Aorta (tissue), 5 donors: ENCODE measurements at places on chromosomes 3 and 15.
A peak's percentile ranks its signal among the peaks of the same experiment; 100 is the strongest.

GRCh38 chr3:161369531-161369930 lies 1.8 kb downstream of the SPTSSB start:
- DNase-seq, result no peak

- DNase-seq, result no peak
Observed at GRCh38 chr3:64878362-64878761, 190.6 kb upstream of the ADAMTS9 start.

- no peak for DNase-seq
Observed at GRCh38 chr15:39504808-39505207, 76.1 kb upstream of the THBS1 start.

DNA sequence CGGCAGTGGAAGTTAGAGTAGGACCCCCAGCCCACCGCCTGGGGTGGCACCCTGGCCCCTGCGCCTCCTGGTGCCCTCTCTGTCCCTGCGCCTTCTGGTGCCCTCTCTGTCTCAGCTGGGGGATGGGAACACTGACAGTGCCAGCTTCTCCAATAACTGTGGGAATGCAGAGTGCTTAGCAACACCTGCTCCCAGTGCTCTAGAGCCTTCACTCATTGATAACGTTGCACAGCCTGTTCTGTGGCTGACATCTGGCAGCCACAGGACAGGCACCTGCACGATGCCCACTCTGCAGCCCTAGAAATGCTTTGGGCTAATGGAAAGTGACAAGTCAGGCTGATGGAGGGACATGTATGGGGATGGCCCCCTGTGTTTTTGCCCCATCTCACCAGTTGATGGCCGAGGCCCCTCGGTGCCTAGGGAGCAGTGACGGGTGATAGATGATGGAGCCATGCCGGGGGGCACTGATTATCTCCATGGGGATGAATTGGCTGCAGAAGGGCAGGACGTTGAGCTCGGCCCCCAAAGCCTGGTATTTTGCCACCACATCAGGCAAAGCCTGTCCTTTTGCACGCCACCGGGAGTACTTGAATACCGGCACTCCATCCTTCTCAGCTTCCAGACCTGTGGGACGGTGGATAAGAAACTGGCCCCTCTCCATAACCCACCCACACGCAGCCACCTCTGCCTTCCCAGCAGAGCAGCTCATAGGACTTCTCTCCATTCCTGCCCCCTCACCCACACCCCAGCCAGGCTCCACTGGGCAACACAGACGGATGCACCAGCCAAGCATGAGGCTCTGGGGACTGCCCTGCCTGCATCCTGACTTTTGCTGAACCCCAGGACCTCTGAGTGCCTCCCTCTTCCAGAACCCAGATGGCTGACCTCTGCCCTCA lies 22.1 kb downstream of the ALDH1L1 start:
- no peak for DNase-seq

DNA sequence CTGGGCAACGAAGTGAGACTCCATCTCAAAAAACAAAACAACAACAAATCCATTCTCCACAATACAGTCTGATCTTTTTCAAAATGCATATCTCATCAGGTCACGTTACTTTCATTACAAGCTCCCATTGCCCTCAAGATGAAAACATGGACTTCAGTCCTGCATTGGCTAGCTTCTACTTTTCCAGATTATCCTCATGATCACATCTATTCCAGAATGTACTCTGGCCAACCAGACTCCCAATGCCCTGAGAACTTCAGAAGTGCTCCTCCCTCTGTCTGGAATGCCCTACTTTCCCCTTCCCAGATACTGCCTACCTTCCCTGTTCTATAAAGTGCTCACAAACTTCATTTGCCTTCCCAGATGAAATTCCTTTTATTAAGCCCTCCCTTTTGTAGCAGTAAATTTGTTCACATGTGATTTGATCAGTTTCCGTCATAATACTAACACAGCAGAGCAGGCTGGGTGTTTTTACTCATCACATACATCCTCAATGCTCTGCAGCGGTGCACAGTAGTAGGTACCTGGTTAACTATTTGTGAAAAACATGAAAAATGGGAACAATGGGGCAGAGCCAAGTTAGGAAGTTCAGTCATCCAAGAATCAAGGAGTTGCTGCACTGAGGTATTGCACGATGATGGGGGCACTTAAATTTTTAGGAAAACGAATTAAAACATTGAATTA lies 5.3 kb downstream of the RPL22L1 start:
- no peak for DNase-seq

- DNase-seq, result no peak
Observed at GRCh38 chr3:112688085-112688769, 47.3 kb upstream of the CCDC80 start.

DNA sequence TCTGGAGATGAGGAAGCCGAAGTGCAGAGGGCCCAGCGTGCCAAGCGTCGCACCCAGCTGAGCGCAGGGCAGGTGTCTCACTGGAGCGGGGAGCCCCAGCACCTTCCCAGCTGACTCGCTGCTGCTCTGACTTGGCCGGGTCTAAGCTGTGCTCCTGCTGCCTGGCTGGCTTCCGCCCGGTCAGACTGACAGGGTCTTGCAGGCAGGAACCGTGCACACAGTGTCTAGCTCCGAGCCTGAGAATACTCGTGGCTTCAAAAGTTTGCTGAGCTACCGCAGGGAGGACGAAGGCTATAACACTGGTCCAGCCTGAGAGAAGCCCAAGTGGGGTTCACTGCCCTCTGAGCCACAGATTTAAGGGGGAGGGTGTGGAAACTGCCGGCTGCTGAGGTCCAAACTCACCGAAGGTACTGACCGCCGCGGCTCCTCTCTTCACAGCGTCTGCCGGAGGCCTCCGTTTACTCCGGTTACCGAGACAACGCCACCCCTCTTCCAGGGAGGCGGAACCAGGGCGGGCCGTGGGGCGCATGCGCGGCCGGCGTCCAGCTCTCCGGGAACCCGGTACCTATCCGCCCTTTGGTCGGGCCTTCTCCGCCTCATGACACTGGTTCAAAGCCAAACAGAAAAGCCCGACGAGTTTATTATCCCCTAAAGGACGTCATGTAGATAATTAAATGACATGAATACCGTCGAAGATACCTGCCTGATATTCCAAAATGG lies at the start of gene CFAP44:
TSS of gene CFAP44 (minus strand) at position 443 of the 720 bp plus-strand sequence. CDS start 7,829 bp downstream, outside the sequence.
- DNase-seq, result peak; percentile 84

DNA sequence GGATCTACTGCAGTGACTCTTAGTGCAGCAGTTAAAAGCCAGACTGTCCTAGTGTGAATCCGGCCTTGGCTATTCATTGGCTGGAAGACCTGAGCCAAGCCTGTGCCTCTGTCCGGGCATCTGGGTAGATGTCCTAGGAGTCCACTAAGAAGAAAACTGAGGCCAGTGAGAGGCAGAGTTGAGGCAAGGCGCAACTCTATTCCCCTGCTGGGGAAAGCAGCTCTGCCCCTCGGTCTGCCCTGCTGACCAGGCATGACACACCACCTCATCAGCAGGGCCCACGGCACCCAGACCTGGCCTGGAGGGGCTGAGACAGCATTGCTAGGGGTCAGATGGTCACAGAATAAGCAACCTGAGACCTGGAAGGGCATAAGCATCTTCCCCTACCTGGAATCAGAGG lies 46.7 kb upstream of the ABHD2 start:
- no peak for DNase-seq

- no peak for DNase-seq
Observed at GRCh38 chr3:155512867-155513261, 219.4 kb upstream of the STRIT1 start.

DNA sequence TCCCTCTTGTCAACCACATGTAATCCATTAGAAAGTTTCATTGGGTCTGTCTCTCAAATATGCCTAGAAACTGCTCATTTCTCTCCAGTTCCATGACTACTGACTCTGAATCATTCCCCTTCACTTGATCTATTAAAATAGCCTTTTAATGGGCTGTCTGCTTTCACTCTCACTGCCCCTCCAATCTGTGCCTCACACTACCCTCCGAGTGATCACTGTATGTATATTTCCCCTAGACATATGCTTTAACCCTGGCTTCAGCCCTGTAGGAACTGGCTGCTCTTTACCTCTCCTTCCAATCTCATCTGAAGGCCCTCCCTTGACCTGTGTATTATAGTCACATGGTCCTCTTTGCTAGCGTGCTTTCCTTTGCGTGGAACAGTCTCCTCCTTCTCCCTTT lies 282.8 kb upstream of the ADAMTS9 start:
- DNase-seq, result no peak

- no peak for DNase-seq
Observed at GRCh38 chr3:175478301-175478700, 619.2 kb downstream of the NAALADL2 start.

DNA sequence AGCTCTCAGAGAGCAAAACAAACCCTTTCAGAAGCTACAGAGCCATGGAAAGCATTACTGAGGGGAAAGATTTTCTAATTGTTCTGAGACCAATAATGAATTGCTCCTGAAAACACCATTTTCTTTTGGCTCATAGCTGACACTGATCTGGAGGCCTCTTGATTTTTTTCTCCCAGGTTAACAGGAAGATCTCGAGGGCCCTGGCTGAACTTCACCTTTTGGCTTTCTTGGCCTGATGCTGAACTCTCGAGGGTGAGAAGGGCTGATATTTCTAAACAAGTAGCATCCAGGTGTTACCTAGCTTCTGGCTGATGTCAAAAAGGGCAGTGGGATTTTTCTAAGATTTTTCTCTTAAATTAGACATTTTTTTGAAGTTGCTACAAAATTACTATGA lies 19.9 kb upstream of the NFKBIZ start:
- no peak for DNase-seq

GRCh38 chr15:83983634-83984458 lies 251.7 kb upstream of the GOLGA6L4 start:
- DNase-seq, result no peak

DNA sequence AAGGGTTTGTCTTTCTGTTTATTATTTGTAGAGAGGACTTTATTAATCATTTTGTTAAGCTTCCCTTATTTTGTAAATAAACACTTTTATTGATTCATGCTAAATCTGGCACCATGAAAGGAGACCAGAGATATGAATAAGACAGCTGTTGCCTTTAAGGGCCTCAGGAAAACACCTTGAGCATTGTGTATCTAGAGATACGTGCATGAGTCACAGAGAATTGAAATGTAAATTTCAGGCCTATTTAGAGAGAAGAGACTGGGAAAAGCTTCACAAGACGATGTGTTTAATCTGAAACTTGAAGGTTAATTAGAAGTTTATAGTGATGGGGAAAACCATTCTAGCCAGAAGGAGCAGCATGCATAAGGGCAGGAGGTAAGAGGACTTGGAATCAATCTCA lies 28.6 kb upstream of the UTS2B start:
- DNase-seq, result no peak

- DNase-seq, result no peak
Observed at GRCh38 chr15:52466716-52467115, 62.0 kb downstream of the MYO5A start.

DNA sequence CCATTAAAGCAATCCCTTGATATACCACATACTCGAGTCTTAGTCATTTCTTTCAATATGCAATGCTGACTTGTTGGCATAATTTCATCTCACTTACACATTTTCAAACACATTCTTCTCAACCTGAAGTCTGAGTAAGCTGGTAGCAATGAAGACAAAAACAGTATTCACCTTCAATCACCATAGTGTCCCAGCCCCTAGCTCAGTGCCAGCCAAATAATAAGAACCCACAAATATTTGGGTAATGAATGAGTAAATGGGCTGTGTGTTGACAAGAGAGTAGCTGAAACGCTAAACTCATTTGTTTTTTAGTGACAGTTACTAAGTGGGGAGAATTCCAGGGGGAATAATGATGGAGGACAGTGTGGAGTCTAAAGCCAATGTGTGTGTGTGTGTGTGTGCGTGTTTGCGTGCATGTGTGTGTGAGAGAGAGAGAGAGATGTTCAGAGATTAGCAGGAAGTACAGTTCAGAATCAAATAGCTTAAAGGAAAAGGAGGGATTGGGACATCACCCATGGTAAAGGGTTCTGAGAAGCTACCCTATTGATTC lies 165.7 kb downstream of the GAP43 start:
- no peak for DNase-seq

DNA sequence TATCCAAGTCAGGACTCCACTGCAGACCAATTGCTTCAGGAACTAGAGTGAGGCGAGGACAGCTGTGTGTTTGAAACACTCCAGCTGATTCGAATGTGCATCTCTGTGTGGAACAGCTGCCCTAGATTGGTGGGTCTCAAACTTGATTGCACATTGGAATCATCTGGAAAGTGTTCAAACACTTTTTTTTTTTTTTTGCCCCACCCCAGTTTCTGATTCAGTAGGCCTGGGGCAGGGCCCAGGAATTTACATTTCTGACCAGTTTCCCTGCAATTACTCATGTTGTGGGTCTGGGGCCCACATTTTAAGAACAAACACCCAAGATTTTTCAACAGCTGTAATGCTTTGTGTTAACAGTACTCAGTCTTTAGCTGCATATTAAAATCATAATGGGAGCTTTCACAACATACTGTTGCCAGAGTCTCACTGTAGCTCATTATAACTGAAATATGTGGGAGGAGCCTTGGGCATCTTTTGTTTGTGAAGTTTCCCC lies 156.6 kb downstream of the NR1D2 start:
- no peak for DNase-seq

DNA sequence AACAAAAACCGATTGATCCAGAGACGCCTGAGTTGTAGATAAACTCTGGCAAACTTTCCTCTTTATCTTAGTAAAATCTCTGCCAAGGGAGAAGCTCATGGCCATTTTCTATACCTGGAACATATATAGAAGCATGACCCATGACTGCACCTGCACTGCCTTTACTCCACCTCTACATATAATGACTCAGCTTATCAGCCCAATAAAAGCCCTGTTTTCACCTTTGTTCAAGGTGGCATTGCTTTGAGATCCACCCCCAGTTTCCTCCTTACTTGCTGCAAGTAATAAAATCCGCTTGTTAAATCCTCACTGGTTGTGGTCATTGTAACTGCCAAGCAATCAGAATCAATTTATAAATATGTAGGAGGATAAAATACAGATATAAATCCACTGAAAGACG lies 1280.4 kb downstream of the NSUN3 start:
- DNase-seq, result no peak

- DNase-seq, result no peak
Observed at GRCh38 chr15:82680200-82681102, 29.2 kb downstream of the AP3B2 start.

DNA sequence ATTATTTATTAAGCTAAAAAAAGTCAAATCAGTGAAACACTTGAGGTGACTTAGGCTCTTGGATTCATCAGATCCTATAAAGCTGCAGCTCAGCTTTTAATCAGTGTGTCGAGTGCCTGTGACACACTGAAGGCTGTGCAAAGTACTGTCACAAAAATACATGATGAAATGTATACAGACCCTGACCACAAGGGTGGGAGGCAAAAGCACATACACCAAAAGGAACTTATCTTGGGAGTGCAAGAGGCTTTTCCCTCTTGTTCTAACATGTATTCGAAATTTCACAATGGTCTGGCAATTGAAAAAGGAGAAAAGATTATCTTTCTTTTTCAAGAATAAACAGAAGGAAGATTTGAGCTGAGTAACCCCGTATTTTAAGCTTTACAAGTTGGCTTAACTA lies 35.9 kb downstream of the VGLL4 start:
- DNase-seq, result no peak
